ENCODE measurements at places on chromosomes 5 and 9.

GRCh38 chr9:82991671-82992070, 71.3 kb downstream of the RASEF start:
- DNase-seq = no peak

DNA sequence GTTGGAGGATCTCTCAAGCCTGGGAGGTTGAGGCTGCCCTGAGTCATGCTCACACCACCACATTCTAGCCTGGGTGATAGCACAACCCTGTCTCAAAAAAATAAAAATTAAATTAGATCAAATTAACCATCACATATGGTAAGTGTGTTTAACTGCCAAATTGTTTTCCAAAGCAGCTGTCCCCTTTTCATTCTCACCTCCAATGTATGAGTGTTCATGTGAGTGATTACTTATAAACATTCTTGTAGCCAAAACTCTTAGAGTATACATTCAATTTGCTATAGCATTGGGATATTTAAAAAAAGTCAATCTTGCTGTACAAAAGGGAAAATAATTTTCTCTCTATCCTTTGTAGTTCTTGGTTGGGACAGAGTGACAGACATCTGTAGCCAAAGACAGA, 53.4 kb upstream of the SNAPC3 start:
- DNase-seq = no peak

DNA sequence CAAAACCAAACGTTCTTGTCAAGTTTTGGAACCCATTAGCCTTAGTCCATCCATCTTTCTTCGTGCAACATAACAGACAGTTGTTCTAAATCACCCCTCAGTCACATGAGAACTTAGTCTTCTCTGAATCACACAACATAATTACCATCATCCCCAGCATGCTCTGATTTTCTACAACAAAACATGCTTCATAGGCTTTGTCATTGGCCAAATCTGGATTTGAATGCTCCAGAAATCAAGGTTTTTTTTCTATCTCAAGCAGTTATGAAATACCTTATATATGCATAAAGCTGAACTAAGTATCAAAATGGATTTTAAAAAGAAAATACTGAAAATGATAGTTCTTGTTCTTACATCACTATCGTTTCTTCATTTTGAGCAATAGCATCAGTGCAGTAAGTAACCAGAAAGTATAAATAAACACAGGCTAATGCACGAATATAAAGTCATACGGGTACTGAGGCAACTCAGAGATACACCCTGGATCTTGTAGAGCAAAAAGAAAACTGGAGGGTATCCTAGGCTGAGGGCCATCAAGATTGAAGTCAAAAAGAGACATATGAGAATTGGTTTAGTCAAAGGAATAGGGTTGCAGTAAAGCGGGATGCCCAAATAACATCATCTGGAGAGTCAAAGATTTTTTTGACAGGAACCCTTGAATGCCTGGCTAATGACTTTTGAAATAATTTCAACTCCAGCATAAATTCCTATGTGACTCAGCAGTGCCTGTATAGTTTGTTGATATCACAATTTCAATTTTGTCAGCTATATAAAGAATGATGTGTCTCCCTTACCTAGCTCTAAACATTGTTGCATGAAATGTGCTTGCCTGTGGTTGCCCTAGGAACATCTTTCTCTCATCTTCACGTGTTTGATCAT, 164.7 kb downstream of the ADAMTSL1 start:
- no peak for DNase-seq

DNA sequence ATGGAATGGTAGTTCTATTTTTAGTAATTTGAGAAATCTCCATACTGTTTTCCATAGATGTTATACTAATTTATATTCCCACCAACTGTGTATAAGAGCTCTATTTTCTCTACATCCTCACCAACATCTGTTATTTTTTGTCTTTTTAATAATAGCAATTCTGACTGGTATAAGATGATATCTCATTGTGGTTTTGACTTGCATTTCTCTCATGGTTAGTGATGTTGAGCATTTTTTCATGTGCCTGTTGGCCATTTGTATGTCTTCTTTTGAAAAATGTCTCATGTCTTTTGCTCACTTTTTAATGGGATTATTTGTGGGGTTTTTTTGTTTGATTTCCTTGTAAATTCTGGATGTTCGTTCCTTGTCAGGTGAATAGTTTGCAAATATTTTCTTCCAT, 154.4 kb downstream of the ZSWIM6 start:
- no peak for DNase-seq

- no peak for DNase-seq
Observed at GRCh38 chr5:153879596-153879995, 159.1 kb downstream of the FAM114A2 start.

- DNase-seq = peak; percentile 30
Observed at GRCh38 chr5:92518318-92518904, 1062.6 kb downstream of the NR2F1-AS1 start.

DNA sequence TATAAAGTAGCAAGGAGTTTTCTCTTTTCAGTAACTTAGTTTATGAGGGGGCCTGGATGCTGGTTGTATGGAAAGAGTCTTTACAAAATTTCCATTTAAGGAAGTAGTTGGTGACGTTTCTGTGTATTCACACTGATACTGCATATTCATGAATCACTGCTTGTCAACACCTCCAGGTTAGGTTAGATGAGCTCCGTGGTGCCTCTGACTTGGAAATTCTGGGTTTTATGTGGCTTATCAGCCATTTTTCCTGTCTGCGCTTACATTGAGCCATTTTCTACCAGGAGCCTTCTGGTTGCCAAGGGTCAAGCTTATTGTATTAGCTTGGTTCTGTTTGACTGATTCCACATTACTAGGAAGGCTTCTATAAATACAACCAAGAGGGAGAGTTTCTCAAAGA, 128.3 kb downstream of the SLC28A3 start:
- no peak for DNase-seq

DNA sequence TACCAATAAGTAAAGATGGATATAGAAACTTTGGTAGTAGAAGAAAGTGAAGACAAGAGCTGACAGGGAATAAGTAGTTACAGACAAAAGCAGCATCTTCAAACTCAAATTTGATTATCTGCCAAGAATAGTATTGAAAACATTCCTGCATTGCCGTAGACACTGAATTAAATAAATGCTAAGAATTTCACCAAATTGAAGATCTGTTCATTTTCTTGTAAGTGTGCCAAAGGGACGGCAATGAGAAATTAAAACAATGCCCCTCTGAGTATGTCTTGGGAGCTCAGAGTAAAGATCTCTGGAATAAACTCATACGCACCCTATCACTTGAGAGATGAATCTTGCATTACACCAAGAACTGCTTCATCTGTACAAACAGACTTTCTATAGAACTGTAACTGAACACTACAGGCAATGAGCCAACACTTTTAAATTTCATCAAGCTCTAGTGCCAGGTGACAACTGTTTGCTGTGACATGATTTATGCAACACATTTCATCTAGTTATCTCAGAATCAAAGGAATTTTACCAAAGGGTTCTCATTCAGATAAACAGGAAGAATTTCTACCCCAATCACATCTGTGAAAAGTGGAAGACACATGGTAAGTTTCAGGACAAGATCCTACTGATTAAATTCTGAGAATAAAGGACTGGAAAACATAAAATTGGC, 66.9 kb downstream of the RFX3 start:
- peak; percentile 58 for DNase-seq

GRCh38 chr5:123174916-123175481, 86.0 kb downstream of the PRDM6 start:
- no peak for DNase-seq

- DNase-seq = no peak
Observed at GRCh38 chr5:134114886-134115805, 665 bp downstream of the TCF7 start.

- DNase-seq = no peak
Observed at GRCh38 chr5:16482891-16483290, 17.3 kb upstream of the ZNF622 start.

GRCh38 chr5:175830586-175831300, 40.6 kb upstream of the CPLX2 start:
- no peak for DNase-seq

GRCh38 chr9:6907772-6908381, 150.1 kb downstream of the KDM4C start:
- DNase-seq = peak; percentile 5
